Peyer's patch (tissue), 4 donors: ENCODE measurements at places on chromosomes 5 and 9. TPM values are rescaled to one million over a fixed set of nuclear protein-coding genes. Genes with fewer than 3 reads are reported as not detected.

Gene KLF4
- 170 TPM for total RNA-seq

Gene HMMR
- total RNA-seq: 2.1 TPM

DNA sequence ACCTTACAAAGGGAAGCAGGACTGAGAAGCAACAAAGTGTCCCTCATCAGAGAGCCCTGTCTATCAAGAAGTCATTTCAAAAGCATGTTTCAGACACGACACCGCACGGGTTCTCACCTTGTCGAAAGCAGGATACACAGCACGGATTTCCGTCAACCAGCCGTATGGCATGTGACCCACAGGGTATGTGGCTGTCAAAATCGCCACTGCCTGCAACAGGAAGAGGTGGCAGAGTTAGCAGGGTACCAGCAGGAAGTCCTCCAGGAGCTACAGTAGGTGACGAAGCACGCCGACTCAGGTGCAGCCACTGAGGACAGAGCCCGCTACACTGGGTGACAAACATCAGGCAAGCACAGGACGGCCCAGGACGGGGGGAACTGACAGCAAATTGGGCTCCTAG lies 81.2 kb downstream of the OTULIN start:
- DNase-seq: no peak

DNA sequence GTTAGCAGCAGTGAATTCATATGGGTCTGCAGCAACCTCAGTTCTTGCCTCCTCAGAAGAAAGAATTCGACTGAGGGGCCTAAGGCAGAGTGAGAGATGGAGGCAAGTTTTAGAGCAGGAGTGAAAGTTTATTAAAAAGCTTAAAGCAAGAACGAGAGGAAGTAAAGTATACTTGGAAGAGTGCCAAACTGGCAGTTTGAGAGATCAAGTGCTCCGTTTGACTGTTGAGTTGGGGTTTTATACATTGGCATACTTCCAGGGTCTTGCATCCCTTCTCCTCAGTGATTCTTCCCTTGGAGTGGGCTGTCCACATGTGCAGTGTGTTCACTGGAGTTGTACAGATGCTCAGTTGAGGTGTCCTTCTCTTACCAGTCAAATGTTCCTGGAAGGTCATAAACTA lies 203.6 kb downstream of the SPATA31D1 start:
- DNase-seq: no peak

Gene PMPCA
- 73.4 TPM for total RNA-seq

Gene DMGDH
- total RNA-seq: not detected
